ENCODE measurements at places on chromosomes 2 and 18.

GRCh38 chr18:79380816-79381806 is 14.6 kb upstream of the NFATC1 start:
- peak; percentile 74 for DNase-seq

DNA sequence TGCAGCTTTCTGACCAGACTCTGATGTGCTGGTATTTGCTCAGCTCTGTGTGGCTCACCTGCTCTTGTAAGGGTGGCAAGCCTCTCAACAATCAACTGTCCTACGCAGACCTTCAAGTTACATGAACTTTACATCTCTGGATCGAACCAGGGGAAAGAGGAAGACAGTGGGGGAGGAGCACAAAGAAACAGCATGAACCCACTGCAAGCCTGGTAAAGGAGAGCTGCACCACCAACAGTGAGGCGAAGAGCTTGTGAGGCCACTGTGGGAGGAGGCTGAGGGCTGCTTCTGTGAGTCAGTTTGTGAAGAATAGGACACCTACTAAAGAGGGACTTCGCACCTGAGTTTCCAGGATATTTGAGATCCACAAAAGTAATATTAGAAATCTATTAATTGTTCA is 18.8 kb upstream of the FAM110C start:
- DNase-seq, result no peak

DNA sequence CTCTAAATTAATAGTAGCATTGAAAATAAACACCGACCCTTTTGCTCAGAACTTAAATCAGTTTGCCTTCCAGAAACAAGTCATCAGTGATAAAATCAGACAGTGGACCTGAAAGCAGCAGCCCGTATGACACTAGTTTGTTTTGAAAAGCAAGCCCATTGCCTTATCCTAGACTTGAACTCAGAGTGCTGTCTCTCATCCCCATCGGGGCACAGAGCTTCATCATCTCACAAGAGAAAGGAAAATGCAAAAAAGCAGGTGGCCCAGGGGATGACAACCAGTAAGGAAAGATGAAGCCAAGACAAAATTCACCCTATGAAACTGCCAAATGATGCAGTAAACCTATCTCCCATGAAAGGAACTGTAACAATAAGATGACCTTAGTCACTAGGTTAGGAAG is 71.2 kb downstream of the CERKL start:
- no peak for DNase-seq

- no peak for DNase-seq
Measured at GRCh38 chr2:237505188-237505939, 18.3 kb downstream of the MLPH start.

DNA sequence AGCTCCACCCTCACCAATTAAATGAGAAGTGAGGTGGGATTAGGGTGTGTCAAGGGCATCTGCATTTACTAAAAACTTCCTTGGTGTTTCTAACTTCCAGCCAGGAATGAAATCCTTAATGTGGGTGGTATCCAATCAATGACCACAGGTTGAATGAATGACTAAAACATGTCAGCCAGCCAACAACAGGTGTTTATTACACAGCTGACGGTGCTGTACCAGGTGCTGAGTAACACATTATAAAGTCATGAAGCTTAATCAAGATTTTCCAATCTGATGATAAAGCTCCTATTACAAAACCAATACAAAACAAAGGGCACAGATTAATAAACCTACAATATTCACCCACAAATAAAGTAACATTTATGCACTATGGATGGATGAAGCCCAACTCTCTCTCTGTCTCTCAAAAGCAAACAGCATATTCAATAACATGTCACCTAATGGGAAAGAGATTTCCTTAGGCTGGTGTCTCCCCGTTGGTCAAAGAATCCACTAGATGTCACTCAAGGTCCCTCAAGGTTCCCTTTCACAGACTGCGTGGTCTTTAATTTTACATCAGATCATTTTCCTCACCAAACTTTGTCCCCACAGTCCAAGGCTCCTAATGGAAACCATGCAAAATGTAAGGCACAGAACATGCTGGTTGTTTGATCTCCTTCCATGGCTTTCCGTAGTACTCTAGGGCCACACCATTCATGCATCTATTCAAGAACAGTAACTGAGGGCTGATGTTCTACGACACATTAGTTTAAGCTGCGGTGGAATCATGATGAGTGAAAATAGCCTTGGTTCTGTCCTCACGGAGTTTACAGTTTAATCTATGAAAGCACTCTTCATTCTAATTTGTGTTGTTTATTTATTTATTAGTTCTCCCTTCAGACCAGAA is 6.4 kb upstream of the PTPN4 start:
- peak; percentile 48 for DNase-seq

GRCh38 chr2:215831296-215831913 is 181.9 kb downstream of the MREG start:
- DNase-seq, result peak; percentile 72

DNA sequence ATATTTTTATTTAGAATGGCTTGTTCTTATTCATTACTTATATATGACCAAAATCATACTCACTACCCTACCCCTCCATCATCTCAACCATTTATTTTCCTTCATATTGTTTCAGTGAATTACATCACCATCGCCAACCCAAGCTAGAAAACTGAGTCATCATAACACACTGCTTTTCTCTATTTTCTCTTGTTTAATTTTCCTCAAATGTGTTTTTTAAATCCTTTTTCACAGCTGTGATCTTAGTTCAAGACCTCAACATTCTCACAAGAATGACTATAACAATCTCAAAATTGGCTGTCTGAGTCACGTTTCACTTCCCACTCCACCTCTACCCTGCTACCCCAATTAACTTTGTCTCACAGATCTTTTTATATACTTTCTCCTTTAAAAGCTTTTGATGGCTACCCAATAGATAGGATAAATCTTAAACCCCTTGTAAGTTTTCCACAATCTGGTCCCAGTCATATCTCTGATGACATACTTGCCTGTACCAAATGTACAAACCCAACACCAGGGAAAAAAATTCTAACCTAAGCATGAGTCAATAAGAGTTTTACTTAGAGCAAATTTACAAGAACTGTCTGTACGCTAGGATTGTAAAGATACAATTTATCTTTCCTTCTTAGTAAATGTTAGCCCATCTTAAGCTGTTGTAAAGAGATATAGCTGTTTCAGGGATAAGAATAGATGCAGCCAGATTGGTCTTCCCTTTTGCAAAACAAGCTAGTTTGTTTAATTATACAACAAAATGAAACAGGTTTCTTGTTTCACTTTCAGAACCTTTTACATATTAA is 635.1 kb upstream of the SLC39A10 start:
- DNase-seq, result no peak

DNA sequence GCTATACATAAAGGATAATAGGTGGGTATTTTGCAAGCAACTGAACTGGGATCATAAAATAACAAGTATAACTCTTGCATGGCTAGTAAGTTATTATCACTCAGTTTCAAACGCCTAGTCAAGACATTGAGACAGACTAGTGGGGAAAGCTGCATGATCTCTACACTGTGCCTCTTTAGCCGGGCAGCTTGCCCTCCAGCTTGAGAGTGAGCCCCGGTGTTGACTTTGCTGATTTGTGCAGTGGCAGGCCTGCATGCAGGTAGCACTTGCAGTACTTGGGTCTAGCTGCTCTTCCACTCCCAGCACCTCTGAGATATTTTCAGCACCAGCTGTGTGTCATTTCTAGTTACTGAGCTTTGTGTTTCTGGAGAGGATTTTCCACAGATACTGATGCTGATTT is 118.8 kb upstream of the DAPL1 start:
- no peak for DNase-seq

DNA sequence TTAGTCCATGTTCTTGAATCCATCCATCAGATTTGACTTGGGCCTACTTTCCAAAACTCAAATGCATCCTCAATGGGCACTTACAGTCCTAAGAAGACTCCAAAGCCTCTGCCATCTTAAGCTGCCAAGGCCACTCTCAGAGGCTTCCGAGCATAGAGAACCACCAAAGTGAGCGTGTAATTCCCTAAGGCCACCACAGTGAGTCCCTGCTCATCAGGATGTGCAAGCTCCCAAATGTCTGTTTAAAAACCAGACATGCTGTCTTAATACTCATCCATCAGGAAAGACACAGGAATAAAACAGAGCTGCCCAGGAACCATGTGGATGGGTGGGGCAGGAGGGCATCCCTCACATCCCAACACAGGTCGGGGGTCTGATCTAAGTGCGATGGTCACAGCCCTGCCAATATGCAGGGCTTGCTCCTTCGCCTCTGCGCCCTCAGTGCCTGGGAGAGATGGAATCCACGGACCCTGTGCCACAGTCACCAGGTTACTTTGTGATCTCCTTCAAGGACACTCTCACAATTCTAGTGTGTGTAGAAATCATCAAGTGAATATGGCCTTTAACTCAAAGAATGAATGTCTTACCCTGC is 80.4 kb downstream of the POLR1A start:
- no peak for DNase-seq

DNA sequence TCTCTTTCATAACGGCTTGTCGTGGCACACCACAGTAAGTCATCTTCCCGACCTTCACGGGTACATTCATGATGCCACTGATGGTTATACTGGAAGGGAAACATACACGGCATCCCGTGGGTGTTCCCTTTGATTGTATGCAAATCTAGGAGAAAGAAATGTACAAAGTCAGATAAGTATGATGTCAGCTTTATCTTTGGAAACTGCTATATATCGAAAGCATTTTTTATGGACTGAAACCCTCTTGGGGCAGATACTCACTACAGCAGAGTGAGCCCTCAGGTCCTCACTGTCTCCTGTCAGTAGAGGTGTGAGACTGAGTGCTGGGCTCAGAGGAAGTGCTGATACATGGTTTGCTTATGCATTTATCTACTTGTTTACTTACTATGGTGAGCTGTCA is 20.4 kb downstream of the PLA2R1 start:
- DNase-seq, result peak; percentile 28

DNA sequence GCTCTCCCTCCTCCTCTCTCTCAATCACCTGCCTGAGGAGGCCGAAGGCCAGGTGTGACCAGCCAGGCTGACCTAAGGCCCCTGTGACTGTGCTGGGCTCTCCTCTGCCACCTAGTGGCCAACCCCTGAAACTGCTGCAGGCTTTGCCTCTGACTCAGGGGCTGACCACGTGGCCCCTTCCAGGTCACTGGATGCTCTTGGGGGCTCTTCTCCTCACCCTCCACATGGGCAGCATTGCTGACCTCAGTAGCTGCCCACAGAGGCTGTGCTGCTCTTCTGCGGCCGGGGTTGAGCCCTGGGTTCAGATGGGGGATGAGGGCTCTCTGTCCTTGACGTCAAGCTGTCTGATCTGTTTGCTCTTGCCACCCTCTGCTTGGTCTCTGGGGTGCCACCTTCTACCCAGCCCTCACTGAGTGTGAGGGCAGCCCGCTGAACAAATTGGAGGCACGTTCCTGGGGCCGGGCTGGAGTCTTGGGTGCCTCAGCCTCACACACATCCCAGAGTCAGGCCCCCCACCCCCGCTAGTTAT is 122.7 kb downstream of the TWIST2 start:
- DNase-seq, result peak; percentile 65

DNA sequence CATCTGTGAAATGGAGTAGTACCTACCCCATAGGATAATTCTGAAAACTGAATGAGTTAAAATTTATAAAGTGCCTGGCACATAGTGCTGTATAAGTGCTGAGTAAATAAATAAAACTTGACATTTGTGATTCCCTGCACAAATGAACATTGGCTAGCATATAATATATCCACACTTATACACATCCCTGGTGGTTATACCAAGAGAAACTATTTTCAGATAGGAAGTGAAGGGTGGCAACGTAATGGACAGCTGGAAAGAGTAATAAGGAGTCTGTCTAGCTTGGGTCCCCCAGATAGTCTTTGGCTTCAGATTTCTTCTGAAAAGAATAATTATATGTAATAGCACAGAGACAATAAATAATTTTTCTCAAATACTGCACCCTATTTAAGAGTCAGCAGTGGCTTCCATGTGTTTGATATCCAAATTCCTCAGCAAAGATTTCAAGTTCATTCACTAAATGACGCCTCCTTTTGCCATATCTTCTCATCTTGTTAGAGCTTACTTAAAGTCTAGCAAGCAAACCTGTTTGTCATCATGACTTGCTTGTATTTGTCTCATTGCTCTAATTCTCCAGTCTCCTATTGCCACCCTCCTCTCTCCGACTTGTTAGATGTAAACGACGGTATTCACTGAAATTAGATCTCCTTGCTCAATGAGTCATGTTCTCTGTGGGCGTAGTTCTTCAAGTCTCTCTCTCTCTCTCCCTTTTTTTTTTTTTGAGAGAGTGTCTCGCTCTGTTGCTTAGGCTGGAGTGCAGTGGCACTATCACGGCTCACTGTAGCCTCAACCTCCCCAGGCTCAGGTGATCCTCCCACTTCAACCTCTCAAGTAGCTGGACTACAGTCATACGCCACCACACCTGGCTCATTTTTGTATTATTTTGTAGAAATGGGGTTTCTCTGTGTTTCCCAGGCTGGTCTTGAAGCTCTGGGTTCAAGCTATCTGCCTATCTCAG is 8.7 kb upstream of the ADGRF3 start:
- peak; percentile 33 for DNase-seq

DNA sequence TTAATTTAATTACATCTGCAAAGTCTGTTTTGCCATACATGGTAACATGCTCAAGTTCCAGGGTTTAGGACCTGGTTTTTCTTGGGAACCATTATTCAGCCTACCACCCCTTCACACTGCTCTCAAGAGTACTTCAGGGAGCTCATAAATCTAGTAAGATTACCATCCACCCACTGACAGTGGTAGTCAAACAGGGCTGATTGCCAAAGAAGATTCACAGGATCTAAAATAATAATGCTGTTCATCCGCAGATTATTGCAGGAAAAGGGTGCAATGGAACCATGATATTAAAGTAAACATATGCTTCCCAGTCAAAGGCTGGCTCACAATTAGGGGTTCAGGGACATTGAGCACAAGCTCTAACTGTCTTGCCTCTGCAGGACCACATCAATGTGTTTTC is 148.0 kb upstream of the CYRIA start:
- no peak for DNase-seq

DNA sequence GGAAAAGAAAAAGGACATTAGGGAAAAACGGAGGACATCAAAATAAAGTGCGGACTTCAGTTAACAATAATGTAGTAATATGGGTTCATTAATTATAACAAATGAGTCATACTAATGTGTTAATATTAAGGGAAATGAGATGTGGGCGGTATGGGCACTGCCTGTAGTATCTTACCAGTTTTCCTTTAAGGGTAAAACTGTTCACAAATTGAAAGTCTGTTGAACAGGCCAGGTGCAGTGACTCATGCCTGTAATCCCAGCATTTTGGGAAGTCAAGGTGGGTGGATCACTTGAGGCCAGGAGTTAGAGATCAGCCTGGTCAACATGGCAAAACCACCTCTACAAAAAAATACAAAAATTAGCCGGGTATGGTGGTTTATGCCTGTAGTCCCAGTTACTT is 56.8 kb upstream of the PMAIP1 start:
- no peak for DNase-seq

DNA sequence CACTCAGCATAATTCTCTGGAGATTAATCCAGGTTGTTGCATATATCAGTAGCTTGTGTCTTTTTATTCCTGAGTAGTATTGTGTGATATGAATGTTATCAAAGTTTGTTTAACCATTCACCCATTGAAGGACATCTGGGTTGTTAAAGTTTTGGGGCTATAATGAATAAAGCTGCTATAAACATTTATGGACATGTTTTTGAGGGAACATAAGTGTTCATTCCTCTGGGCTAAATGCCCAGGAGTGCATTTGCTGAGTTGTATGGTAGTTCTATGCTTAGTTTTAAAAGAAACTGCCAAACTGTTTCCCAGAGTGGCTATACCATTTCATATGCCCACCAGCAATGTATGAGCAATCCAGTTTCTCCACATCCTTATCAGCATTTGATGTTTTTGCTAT is 21.8 kb upstream of the KCNJ13 start:
- no peak for DNase-seq

GRCh38 chr2:45739796-45740485 is 88.5 kb downstream of the PRKCE start:
- no peak for DNase-seq
